ENCODE measurements at places on chromosomes 12 and 14.
A peak's percentile ranks its signal among the peaks of the same experiment; 100 is the strongest.

- DNase-seq: no peak
These were observed 317.6 kb downstream of the SOX5 start for GRCh38 chr12:23631786-23632377.

GRCh38 chr12:40144023-40144422 lies 38.1 kb upstream of the SLC2A13 start:
- no peak for DNase-seq

DNA sequence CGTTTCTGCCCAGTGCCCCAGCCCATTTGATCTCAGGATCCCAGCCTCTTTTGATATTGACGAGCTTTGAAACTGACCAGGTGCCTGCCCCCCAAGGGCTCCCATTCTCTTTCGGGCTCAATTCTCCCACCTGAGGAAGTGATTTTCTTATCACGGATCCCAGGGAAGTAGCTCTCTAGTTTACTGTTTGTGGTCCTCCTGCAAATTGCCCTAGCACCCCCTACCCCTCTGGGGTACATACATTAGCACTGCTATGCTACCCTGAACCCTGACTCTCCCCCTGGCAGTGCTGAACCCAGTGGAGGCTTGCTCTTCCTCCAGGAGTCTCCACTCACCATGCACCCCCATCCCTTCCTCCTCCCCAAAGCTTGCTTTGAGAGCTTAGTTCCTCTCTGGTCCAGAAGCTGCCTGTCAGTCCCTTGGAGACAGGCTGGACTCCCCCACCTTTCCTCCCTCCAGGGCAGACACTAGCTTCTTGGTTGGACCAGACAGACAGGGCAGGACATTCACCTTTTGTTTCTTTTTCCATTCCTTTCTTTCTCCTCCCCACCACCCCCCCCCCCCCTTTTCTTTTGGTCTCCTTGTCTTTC lies 4.4 kb upstream of the TBX3 start:
- DNase-seq: no peak

GRCh38 chr12:48815126-48816110 lies 2.9 kb upstream of the CACNB3 start:
- DNase-seq: peak; percentile 28

- no peak for DNase-seq
These were observed 14.0 kb downstream of the CPM start for GRCh38 chr12:68918960-68919359.

- no peak for DNase-seq
These were observed 93.9 kb downstream of the DUSP6 start for GRCh38 chr12:89258240-89258969.

DNA sequence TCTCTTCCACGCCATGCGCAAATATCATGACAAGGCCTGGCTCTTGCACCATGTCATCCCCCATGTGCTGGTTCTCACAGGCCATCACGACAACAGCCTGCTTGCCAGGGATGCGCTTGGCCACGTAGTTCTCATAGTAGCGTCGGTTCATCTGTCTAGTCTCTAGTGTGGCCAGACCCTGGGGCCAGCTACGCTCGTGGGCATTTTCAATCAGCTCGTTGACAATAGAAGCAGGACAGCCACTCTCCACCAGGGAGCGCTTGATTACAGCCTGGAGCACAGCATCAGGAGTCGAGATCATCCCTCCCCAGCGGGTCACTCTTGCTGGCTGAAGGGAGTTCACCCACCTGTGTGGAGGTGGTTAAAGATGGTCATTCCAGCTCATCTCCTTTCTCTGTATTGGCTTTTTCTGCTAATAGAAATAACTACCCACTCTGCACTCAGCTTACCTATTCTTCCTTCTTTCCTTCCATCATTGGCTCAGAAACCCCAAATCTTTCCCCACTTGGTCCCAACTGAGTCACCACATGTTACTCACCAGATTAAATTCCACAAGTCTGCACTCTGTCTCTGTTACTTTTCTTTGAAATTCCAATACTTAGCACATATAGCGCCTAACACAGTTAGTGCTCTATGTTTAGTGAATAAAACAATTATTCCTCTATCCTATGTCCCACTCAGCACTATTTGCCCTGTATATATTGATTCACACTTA lies 15.1 kb downstream of the RNF41 start:
- no peak for DNase-seq

DNA sequence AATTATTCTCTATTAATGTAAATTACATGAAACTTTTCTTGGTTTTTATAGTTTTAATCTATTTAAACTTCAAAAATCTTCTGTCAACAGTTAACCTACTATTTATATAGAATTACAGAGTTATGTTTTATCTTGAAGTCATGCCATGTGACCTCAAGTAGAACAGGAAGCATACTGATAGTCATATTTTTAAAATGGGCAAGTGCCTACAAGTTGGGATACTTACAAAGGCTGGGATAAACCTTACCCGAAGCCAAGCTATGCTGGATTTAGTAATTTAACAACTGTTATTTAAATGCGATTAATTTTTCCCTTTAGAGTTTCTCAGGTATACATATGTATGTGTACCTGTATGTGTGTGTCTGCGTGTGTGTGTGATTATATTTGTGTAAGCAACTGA lies 266.9 kb downstream of the RASSF9 start:
- DNase-seq: no peak

DNA sequence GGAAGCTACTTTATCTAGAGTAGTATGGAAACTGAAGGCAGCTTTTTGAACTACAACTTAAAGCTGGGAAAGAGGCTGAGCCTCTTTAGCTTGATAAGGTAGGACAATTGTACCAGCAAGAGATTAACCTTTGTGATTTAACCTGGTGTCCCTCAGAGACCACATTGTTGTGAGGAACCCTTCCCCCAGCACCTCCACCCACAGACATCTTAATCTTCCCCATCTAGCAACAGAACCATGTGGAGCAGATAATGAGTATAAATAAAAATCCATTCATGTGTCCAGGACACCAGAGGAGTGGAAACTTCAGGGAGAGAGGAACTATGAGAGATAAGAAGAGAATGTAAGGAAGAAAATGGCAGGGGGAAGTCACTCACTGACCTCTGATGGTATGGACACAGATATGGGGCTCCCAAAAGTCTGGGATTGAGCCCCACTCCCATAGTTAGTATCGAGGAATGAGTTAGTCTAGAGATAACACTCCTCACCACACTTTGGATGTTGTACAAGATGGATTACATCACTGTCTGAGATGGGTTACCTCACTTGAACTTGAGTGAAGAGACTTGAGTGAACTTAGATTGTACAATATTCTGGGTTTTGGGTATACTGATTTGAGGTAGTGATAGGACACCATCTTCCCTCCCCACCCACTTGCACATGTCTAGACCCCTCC lies 33.9 kb upstream of the SLC38A2 start:
- no peak for DNase-seq

GRCh38 chr14:32603992-32604565 lies 275.0 kb downstream of the AKAP6 start:
- DNase-seq: no peak

DNA sequence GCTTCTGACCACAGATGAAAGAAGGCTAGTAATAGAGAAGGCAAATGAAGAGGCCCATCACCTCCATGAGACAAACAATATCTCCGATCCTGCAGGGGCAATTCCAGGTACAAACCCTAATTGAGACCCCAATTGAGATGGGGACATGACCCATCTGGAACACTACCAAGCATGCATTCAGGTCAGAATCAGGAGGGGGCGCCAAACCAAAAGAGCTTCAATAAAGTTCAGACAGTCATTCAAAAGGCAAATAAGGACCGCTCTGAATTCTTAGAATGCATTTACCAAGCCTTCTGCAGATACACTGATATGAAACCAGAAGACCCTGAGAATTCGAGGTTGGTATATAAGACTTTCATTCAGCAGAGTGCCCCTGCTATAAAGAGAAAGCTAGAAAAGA lies 10.2 kb upstream of the EDDM3B start:
- no peak for DNase-seq

DNA sequence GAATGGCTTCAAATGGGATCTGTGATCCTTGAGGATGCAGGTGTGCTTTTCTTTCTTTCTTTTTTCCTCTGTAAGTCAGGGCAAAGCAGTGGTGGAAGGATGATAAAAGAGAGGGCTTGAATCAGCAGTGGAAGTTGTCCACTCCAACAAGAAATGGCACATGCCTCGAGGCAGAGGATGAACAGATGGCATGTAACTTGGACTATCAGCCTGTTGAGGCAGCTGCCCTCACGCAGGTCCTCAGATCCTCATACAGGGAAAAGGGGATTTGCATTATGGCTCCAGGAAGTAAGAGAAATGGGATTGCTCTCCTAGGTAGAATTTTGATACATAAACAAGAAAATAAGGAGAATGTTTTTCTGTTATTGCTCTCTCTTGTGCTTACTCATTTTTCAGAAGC lies 368.0 kb downstream of the FUT8 start:
- no peak for DNase-seq

- no peak for DNase-seq
These were observed 344.6 kb upstream of the MGAT4C start for GRCh38 chr12:86600664-86601231.

DNA sequence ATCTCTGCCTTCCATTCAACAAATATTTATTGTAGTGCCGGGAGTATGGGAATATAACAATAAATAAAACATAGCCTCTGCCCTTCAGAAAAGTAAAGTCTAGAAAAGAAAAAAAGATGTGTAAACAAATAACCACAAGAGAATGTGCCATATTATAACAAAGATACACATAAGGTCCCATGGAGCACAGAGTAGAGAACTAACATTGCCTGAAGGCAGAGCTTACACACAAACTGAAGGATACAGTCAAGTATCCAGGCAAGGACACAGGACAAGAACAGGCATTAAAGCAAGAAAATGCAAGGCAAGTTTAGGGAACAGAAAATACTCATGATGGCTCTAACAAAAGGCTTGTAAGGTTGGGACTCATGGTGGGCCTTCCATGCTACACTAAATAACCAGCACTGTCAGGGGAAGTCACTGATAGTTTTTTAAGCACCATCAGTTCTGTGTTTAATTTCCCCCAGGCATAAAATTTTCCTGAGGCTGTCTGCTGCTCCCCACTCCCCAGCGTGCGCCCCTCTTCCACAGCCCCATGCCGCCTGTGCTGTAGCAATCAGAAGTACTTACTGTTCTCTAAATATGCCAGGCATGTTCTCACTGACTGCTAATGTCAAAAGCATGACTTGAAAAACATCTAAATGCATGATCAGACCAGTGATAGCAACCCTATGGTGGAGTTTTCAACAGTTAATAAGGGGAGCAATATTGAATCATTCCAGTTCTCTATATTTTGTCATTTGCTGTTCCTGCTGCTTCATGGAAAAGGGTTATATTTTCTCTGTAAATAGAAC lies 77.8 kb downstream of the ANKS1B start:
- no peak for DNase-seq

DNA sequence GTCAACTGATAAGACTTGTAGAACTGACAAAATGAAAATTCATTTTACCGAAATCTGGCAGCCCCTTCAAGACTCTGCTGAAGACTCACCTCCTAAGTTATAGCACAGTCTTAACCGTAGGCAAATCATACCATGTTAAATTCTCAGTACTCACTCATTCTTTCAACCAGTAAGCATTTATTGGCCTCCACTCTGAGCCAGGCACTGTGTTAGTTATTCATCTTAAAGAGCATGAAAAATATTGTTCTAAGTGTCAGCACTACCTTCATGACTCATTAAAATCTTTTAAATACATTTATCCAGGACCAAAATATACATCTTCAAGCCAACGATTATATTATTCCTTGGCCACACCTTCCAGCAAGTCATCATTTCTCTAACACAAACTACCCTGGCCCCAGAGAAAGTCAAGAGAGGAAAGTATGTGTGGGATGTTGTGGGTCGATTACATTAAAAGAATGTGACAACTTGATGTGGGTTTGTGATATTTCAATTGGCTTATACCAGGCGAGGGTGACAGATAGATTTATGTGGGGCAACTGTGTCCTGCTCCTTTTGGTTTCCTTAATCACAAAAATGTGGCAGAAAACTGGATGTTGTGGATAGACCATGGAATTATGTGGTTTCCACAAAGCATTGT lies 55.0 kb downstream of the TMEM30B start:
- DNase-seq: no peak

DNA sequence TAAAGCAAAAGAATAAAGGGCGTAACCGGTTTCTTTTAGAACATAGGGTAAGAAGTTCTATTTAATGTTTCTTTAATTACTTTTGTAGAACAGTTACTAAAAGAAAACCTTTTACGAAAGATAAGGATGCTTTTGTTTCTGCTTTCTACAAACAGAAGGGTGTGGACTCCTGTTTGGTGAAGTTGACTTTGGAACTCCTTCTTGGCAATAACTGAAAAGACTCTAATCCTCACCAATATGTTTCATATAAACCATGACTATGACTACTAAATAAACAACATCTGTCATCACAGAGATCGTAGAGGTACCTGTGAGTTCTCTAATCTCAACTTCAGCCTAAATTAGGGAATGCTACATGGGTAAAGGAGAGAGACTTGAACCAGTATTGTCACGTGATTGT lies 210.8 kb upstream of the FLRT2 start:
- no peak for DNase-seq

DNA sequence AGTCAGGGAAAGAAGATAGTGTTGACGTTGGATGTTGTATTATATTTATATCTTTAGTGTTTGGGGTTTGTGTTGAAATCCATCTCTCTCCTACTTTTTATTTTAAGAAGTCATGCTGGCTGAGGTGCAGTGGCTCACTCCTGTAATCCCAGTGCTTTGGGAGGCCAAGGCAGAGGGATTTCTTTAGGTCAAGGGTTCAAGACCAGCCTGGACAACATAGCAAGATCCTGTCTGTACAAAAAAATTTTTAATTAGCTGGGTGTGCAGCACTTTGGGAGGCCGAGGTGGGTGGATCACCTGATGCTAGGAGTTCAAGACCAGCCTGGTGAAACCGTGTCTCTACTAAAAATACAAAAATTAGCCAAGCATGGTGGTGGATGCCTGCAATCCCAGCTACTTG lies 23.9 kb downstream of the A2ML1 start:
- no peak for DNase-seq

Data from cortex of kidney (tissue), 1 donor.